Kidney capillary endothelial cell (primary cell): ENCODE measurements at places on chromosomes 12 and 14.

GRCh38 chr12:103697971-103698751 lies 111.1 kb downstream of the STAB2 start:
- no peak for DNase-seq

DNA sequence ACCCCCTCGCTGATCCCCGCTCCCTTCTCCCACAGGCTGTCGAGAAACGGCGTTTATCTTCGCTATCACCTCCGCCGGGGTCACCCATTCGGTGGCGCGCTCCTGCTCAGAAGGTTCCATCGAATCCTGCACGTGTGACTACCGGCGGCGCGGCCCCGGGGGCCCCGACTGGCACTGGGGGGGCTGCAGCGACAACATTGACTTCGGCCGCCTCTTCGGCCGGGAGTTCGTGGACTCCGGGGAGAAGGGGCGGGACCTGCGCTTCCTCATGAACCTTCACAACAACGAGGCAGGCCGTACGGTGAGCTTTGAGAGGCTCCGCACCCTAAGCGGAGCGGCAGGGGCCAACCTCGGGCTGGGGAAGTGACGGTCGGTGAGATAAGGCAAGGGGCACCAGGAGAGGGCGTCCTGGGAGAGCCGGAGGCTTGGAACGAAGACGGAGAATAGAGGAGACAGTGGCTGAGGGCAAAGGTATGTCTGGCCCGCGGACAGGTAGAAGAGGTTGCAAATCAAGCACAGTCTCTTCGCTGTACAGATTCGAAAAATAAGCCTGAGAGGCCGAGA lies 2.3 kb downstream of the WNT1 start:
- no peak for DNase-seq

DNA sequence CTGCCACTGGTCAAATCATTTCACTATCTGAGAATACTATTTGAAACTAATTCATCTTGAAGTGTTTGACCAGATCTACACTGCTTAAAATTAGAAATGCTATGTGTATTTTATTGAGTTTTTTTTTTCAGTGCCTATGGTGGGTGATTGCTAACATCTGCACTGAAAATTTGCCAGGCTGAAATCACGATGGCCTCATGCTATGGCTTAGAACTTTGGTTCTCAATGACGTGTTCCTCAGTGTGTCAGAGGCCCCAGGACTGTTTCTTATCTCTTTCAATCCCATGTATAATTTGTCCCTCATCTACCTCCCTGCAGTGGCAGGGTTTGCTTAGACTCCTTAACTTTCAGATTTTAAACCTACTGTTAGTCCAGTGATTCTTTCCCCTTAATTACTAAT lies 36.2 kb upstream of the NKX2-8 start:
- no peak for DNase-seq

DNA sequence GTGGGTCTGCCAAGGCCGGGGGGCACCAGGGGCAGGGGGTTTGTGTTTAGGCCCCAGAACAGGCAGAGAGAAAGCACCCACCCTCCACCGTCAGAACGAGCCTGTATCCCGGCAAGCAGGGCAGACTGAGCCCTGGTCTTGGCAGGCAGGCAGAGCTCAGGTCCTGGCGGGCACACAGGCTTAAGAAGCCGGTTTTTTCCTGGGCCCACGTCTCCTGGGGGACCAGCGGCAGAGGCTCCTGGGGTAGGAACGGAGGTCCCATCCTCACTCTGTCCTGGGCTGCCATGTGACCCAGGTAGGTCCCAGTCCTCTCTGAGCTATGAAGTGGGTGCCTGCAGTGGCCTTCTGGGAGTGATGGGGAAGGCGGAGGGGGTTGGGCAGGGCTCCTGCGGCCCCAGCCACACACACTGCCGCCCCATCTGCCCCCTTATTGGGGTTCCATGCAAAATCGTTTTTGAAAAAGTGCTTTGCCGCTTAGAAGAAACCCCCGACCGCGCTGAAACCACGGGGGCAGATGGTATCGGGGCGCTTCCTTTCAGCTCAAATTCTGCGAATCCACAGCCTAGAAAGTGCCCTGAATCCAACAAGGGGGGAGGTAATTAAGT lies 24.2 kb downstream of the SH2B3 start:
- no peak for DNase-seq

DNA sequence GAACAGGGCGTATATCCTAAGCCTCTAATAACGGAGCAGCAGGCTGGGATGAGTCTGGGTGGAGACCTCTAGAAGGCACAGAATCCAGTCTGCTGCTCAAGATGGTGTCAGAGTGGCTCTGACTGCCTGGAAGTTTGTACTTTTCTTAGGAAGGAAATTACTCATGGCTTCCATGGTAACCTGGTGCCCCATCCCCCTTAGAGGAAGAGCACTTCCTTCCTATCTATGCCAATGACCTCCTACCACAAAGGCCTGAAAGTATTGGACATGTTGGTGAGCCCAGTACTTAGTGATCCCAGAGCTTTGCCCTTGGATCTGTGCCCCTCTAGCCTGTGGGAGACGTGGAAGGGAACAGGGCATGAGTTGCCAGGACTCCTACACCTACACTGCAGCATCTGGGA lies 1.5 kb downstream of the BATF start:
- peak; percentile 98 for DNase-seq

DNA sequence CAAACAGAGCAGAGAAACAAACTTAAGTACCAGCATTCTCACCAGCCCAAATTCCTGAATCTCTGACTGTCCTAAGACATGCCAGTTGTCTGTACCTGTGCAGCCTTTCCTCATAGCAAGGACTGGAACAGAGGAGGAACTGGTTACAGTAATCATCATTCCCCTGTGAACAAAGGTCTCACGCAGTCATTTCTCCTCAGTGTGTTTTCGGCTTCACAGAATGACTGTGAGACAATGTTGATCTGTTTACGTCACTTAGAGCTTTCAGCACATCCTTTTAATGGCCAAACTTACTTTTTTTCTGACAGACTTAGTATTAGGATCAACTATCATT lies 169.0 kb downstream of the FBXL14 start:
- no peak for DNase-seq
